Transverse colon (tissue), 4 donors: ENCODE measurements at places on chromosomes 13 and 19. TPM values are rescaled to one million over a fixed set of nuclear protein-coding genes. Genes with fewer than 3 reads are reported as not detected.

- DNase-seq: no peak
These were observed 1.0 kb downstream of the COL4A1 start for GRCh38 chr13:110305949-110306339.

The KCNC3 gene
- 0.64 TPM for total RNA-seq

- peak; percentile 83 for DNase-seq
These were observed 3.7 kb upstream of the SPIB start for GRCh38 chr19:50414864-50415660.

DNA sequence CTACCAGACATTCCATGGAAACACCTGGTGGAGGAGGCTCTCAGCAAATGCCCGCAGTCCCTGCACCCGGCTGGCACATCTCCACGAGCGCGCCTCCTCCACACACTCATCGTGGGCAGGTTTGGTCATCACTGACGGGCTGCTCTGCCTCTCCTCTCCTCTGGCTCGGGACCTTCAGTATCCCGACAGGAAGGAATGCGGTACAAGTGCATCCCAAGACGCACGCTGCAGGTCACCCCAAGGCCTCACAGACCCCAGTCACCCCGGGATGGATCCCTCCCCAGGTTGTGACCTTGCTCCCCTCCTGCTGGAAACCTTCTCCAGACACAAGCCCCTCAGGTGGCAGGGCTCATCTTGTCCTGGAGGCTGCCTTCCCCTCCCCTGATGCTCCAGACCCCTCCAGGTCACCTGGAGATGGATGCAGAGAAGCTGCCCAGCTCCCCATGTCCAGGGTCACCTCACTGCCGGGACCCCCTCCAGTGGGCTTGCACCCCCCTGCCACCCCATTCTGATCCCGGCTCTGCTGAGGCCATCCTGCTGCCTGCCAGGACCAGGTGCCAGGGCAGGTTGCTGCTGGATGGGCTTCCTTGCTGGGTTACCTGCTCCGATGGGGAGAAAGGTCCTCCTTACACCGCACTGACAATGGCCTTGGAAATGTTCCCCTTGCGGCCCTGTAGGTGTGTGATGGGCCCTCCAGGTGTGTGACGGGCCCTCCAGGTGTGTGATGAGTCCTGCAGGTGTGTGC, 29.9 kb downstream of the C13orf46 start:
- DNase-seq: no peak
